CD14-positive monocyte (primary cell): ENCODE measurements at places on chromosomes 2 and 18. TPM values are rescaled to one million over a fixed set of nuclear protein-coding genes. Genes with fewer than 3 reads are reported as not detected.

TNS1 gene
- 0.26 TPM for polyA plus RNA-seq

EPG5 gene
- 6.9 and 15.9 TPM in 2 replicates for polyA plus RNA-seq

TAF1B gene
- 7.2 TPM for polyA plus RNA-seq

SERPINB2 gene
- 19.9 TPM for polyA plus RNA-seq

CCDC178 gene
- polyA plus RNA-seq: not detected

TPGS2 gene
- 50.1 TPM for polyA plus RNA-seq

MATN3 gene
- not detected in 2 replicates for polyA plus RNA-seq

TDRD15 gene
- polyA plus RNA-seq: not detected

ACADL gene
- not detected for polyA plus RNA-seq

PPP1R1C gene
- polyA plus RNA-seq: not detected

TPO gene
- polyA plus RNA-seq: not detected

DGKD gene
- 16.6 TPM for polyA plus RNA-seq

UGT1A3 gene
- not detected for polyA plus RNA-seq

ELOA2 gene
- not detected for polyA plus RNA-seq

DSG1 gene
- polyA plus RNA-seq: not detected

ACKR3 gene
- 4.6 and 13.3 TPM in 2 replicates for polyA plus RNA-seq

SLC25A12 gene
- 6.5 TPM for polyA plus RNA-seq

ASB18 gene
- polyA plus RNA-seq: not detected

DYNC2LI1 gene
- polyA plus RNA-seq: 4.4 TPM

PLEKHB2 gene
- polyA plus RNA-seq: 146 TPM

POMC gene
- 4.7 TPM for polyA plus RNA-seq

PDCD1 gene
- 0.08 TPM for polyA plus RNA-seq

RPS27A gene
- 671 and 1,452 TPM in 2 replicates for polyA plus RNA-seq

EGR4 gene
- polyA plus RNA-seq: not detected

GLI2 gene
- not detected in 2 replicates for polyA plus RNA-seq
